ENCODE measurements at places on chromosomes 2 and 18.
A peak's percentile ranks its signal among the peaks of the same experiment; 100 is the strongest.

- DNase-seq, result no peak
Observed at GRCh38 chr2:47560107-47560819, 157.3 kb downstream of the MSH2 start.

DNA sequence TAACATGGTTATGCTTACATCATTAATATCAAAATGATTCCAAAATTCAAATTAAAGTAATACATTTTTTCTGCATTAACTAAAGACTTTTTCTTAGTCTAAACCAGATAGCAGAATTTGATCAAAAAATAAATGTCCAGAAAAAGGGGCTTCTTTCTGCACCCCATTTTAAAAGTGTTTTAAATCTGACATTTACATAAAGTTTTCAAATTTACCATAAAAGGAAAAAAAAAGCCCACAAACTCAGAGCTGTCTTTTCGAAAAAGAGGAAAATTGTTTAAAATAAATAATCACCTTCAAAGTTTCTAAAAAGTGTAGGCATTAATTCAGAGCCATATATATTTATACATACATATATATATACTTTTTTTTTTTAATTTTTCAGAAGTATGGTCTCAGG is 1.5 kb downstream of the FASTKD1 start:
- no peak for DNase-seq

DNA sequence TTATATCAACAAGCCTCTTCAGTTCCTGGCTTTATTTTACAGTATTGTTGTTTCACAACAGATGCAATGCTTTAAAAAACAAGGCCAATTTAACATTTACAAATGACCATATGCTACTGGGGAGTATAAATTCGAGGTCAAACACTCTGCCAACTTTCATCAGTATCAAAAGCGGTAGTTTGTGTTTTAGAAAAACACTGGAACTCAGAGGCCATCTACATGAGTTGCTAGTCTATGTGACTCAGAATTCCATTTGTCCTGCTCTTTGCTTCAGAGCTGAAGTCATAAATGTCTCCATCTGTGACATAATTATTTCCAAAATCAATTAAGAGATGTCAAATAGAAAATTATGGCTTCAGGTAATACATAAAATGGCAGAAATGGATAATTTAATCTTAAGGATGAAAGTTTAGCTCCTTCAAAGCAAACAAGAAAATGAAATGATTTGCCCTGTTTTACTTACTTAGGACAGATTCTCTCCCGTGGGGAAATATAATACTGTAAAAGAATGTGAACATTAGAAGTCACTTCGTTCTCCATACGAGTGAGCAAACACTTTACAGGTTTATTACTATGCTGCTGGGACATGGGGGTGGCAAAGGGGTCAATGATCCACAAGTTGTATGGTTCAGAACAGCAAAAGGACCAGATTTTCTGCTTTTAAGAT is 3.7 kb downstream of the MEX3C start:
- DNase-seq, result no peak

GRCh38 chr18:63387861-63388260 is 20.9 kb upstream of the KDSR start:
- DNase-seq, result no peak

GRCh38 chr2:172507199-172507598 is 48.7 kb upstream of the PDK1 start:
- no peak for DNase-seq

- no peak for DNase-seq
Observed at GRCh38 chr2:16487686-16488085, 177.9 kb downstream of the CYRIA start.

DNA sequence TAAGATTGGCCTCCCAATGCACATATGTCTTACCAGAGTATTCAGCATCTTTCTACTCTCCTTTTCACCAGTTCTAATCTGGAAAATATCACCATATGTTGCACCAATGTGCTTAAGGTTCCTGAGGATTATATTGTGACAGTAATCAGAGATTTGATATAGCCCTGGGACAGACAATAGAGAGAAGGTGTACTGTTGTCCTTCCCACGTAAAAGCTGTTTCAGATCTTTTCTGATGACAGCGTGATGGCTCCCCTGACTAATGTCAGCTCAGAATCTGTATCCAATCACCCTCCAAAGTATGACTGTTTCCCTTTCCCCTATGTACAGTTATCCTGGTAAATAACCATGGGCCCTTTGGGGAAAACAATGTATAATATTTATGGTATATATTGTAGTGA is 9.0 kb upstream of the MLPH start:
- DNase-seq, result no peak

GRCh38 chr2:128984081-128984480 is 665.4 kb upstream of the HS6ST1 start:
- no peak for DNase-seq

DNA sequence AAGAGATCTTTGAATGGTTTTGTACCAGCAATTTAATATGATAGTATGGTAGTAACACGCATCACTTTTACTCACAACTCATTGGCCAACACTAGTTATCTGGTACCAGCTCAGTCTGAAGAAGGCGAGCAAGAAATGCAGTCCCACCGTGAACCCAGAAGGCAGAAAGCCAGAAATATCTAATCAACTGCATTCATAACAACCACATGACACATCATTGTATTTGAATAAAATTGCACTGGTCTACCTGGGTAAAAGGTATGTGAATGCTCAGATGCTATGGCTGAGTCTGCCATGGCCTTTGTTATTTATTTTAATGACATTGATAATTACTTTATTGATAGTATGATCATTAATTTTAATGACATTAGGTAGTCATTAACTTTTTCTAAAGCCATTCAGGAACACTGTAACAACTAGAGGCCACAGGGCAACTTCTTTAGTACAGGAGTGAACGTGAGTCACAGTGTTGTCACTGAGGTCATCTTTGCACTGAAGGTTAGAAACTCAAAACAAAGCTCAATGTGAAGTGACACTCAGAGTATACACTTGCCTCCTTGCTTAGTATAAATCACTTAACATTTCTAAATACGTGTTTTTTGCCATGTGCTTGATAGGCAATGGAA is 475.6 kb upstream of the TNP1 start:
- DNase-seq, result no peak

- DNase-seq, result no peak
Observed at GRCh38 chr2:8636721-8637636, 44.9 kb upstream of the ID2 start.

DNA sequence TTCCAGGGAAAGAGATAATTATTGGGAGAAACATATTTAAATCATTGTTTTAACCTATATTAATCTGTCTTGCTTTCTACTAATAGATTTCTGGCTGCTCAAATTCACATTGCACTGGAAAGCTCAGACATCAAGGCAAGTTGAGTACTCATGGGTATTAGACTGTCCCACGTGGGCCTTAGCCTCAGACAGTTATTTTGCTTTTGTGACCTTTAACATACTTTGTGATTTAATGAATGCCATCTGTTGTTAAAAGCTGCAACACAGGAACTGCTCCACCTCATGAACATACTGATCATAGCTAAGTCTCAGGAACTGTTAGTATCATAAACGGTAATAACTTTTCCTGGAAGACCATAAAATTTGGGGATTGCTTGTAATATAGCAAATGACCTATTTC is 2.7 kb upstream of the LCT start:
- no peak for DNase-seq

DNA sequence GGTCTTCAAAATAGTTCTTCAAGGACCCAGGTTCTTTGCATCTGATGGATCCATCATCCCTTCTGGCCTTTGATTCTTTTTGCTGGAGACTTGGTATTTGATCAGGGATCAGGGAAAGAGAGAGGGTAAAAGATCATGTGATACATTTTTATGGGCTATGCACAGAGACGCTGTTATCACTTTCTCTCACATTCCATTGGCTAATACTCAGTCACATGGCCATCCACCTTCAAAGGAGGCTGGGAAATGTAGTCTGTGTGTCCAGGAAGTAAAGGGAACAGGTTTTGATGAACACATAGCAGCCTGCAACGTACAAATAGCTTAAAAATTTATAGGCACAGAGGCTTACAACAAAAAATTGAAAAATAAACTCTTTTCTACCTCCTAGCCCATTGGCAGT is 629.6 kb upstream of the FANCL start:
- no peak for DNase-seq

DNA sequence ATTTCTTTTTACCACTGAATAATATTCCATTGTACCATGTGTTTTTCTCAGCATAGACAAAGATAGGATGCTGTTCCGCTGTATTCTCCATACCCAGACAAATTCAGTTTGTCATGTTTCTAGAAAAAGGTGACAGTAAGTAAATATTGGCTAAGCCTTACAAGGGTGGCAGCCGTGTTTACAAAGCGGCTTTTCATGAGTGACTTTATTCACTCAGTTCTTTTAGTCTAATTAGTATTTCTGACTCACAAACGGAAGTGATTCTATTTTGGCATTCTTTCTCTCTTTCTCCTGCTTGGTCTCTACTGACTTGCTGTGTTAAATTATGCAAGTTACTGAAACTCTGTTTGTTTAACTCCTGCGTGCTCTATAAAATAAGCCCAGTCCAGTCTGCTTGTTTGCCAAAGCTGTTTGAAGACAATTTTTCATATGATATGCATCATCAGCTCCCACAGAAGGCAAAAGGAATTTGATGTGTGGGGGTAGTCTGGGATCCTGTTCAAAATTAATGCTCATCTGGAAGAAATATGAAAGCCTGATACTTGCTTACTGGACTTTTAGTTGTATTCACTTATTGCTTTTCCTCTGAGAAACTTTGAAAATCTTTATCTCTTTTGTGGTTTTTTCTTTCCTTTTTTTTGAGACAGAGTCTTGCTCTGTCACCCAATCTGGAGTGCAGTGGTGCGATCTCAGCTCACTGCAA is 2.3 kb upstream of the PLEKHH2 start:
- DNase-seq, result peak; percentile 93

DNA sequence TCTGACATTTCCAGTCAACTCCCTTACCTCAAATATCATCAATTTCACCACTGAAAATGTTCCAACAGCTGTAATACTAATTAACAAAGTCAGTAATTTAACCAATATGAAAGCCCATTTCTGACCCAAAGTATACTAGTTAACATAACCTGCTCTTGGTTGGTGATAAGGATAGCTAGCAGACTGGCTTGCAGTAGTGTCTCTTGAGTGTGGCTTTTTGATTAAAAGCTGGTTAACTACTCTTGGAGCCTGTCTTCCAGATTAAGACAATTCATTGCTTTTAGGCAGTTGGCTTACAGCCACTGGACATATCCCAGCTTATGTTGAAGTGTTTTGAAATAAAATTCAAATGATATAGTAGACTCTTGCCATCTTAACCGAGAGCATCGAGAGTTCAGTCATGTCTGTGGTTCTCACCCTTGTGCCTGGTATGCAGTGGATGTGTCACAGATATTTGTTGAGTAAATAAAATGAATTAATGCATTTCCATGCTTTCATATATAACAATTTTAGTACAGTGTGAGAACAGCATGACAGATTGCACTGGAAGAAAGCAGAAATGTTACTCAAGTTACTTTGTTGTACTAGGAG is 158.1 kb downstream of the TANC1 start:
- no peak for DNase-seq

Data from NCI-H2081 treated with DMSO at 0.1 percent for 48 hours (cell line).